Activated CD4-positive, alpha-beta T cell treated with anti-CD3 and anti-CD28 coated beads, Interleukin-2, amount 50 U/mL, for 48 hours (primary cell): ENCODE measurements at places on chromosomes 12 and 14.

DNA sequence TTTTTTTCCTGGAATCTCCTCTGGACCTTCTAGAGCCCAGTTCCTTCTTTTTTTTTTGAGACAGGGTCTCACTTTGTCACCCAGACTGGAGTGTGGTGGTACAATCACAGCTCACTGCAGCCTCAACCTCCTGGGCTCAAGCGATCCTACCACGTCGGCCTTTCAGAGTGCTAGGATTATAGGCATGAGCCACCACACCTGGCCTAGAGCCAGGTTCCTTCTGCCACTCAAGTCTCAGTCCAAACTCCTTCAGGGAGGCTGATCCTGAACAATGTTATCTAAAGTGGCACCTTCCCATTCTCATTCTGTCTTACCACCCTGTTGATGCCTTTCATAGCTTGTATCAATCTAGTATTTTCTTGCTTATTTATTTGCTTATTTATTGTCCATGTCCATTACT, 22.3 kb upstream of the ELK3 start:
- no peak for DNase-seq

- no peak for DNase-seq
Measured at GRCh38 chr12:26767865-26768264, 65.1 kb downstream of the ITPR2 start.

GRCh38 chr12:102426599-102427542, 53.5 kb downstream of the IGF1 start:
- DNase-seq, result no peak

- no peak for DNase-seq
Measured at GRCh38 chr12:64756376-64756775, 2.8 kb downstream of the GNS start.

GRCh38 chr12:12714276-12715021, 2.7 kb upstream of the CDKN1B start:
- peak; percentile 49 for DNase-seq

GRCh38 chr12:100427078-100427477, 46.6 kb upstream of the NR1H4 start:
- DNase-seq, result no peak

DNA sequence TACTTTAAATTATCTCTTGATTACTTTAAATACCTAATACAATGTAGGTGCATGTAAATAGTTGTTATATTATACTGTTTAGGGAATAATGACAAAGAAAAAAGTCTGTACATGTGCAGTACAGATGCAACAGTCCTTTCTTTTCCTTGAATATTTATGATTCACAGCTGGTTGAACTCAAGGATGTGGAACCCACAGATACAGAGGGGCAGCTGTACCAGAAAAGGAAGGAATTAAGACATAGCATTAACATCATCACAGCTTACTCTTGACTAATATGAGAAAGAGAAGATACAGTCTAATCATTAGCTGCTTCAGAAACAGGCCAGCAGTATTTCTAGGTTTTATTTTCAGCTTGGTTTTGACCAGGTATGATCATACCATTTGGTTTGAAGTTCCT, 34.7 kb upstream of the AP4S1 start:
- DNase-seq, result no peak

- DNase-seq, result no peak
Measured at GRCh38 chr12:44247588-44247987, 411.7 kb downstream of the TMEM117 start.

DNA sequence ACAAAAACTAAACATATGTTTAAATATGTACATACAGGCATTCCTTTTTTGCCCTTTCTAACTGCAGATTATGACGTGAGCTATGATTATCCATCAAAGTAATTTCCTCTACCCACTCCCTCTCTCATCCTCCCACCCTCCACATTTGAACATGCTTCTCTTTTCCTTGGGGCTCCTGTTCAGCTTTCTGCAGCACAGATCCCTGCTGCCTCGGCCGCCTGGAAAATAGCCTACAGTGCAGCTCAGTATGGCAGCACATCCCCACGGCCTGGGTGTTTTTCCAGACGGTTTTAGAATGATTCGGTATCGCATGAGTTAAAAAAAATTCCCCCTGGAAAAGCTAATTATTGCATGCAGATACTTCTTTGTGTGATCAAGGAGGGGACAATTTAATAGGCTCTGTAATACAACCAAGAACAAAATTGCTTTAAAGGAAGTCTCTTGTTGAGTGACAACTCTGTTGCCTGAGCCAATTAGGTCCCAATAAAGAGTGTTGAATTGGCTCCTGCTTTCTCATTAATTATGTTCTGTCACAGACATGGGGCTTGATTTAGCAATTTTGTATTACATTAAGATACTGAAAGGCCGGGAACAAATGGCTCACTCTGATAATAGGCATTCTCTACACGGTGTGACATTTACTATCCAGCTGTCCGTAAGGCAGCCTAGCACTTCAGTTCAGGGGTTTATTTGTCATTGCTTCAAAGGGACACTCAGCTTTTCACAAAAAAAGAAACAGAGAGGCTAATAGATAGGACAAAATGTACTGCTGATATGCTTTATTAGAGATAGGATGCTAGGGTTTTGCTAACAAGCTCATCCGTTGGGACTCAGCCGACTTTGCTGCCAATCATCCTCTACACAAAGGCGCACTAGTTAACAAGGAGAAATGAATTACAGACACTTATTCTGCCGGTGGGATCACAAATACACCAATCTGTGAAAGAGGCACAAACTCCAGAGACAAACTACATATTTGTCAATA, 285.8 kb upstream of the G2E3 start:
- DNase-seq, result no peak
